ENCODE measurements at places on chromosomes 4 and X.

GRCh38 chrX:69161371-69161770 is 3.9 kb downstream of the PJA1 start:
- DNase-seq = no peak

DNA sequence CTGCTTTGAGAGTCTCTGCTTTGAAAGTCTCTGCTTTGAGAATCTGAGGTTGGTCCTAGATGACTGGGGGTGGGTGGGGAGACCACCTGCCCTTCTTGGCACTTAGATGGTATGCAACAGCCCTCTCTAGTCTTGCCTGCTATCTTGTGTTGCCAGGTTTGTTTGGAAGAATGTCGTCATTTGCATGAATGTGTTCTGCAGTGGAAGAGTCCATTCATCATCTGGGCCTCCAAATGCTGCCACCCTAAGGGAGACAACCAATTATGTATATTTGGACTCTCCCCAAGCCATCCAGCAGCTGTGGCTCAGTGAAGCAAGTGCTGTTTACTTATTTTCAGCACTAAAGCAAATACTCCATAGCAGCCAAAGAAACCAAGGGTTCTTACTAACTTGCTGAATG is 44.6 kb upstream of the TRPC5OS start:
- no peak for DNase-seq

- DNase-seq = peak; percentile 62
Measured at GRCh38 chr4:56786955-56787354, 34.5 kb downstream of the SPINK2 start.

- DNase-seq = peak; percentile 60
Measured at GRCh38 chr4:38860788-38861424, 4.3 kb upstream of the TLR6 start.

GRCh38 chrX:134821370-134821769 is 163.1 kb upstream of the PLAC1 start:
- no peak for DNase-seq
